Right ventricle myocardium superior (tissue), 1 donor: ENCODE measurements at places on chromosomes 2 and 18.

DNA sequence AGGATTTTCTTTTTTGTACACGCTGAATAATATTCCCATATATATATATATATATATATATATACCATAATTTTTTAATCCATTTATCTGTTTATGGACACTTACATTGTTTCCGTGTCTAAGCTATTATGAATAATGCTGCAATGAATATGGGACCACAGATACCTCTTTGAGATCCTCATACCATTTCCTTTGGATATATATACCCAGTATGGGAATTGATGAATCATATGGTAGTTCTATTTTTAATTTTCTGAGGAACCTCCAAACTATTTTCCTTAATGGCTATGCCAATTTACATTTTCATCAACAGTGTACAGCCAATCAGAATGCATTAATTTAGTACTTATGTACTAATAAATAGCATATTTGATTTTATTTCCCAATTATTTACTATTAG lies 53.1 kb downstream of the MERTK start:
- no peak for DNase-seq

DNA sequence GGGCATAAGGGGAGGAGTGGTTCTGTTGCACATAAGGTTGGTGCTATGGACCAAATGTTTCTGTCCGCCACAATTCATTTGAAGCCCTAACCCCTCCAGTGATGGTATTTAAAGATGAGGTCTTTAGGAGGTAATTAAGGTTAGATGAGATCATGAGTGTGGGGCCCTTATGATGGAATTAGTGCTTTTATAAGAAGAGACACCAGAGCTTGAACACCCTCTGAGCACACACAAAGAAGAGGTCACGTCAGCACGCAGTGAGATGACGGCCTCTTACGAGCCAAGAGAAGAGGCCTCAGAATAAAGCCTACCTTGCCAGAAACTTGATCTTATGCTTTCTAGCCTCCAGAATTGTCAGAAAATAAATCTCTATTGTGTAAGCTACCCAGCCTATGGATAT lies 386.4 kb upstream of the CYRIA start:
- no peak for DNase-seq

- no peak for DNase-seq
These were observed 166.2 kb downstream of the ALK start for GRCh38 chr2:29755233-29755632.

GRCh38 chr18:79888016-79888415 lies 63.4 kb downstream of the SLC66A2 start:
- no peak for DNase-seq

DNA sequence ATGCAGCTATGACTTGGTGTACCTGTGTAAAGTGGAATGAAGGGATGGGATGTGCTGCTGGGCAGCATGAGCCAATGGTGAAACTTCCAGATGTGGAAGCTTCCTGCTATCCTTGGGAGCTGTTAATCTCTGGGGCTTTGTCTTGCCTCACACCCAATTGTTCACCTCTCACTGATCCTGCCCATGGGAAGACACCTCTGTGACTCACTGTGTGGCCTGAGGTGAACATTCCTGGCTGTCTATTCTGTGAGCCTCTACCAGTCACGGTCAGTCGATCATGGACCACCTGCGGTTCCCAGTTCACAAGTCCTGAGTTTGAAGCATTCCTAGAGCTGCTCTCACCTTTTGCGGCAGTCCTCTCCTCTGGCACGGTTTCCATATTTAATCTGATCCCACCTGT lies 12.1 kb downstream of the NEURL3 start:
- no peak for DNase-seq

GRCh38 chr18:54828281-54828881 lies at the start of gene RAB27B:
RAB27B (plus strand) TSS chr18:54828477; CDS start chr18:54877586, 49,109 bp downstream.
- DNase-seq = peak; percentile 67

DNA sequence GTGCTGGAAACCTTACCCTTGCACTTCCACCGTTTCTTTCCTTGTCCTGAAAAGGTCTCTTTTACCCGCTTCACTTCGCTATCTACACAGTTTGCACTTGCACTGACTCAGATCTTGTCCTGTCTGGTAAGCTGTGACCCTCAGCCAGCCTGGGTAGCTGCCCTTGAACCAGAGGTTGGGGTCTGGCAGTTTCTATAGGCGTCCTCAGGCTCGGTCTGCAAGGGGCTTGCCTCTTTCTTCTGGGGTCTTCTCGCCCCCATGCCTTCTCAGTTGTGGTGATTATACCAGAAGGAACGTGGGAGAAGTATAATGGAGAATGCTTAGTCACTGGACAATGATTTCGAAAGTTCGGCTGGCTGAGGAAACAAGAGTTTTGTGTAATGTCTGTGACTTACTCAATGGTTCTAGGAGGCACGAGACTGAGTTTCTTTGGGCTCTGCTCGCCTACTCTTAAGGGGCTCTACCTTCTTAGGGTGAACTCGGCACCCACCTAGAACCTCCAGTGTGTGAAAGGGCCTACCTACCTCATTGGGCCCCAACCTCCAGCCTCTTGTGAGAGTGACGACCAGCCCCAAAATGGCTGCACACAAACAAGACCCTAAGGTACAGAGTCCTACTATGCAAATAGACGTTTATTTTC lies 6.9 kb upstream of the STAT1 start:
- no peak for DNase-seq

- DNase-seq = no peak
These were observed 54.3 kb upstream of the PKDCC start for GRCh38 chr2:41993435-41993925.

GRCh38 chr2:200453853-200454534 lies 55.9 kb downstream of the KCTD18 start:
- no peak for DNase-seq

DNA sequence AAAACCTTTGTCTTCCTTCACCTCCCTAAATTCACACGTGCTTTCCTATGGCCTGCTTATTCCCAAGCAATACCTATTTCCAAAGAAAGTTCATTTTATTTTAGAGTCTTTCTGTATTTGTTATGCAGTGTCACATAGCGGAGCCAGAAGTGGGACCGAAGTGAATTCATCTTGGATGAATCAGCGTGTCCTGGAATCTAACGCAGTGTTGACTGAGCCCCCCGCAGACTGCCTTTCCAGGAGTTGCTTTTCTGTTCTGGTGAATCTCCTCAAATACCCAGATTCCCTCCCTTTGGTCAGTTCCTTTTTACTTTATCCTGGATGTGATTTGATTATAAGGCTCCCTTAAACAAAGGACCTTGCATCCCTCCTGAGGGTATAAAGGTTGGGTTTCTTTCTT lies 10.8 kb downstream of the ALPP start:
- no peak for DNase-seq

GRCh38 chr2:98608962-98609604 lies 694 bp downstream of the UNC50 start:
- DNase-seq = no peak

DNA sequence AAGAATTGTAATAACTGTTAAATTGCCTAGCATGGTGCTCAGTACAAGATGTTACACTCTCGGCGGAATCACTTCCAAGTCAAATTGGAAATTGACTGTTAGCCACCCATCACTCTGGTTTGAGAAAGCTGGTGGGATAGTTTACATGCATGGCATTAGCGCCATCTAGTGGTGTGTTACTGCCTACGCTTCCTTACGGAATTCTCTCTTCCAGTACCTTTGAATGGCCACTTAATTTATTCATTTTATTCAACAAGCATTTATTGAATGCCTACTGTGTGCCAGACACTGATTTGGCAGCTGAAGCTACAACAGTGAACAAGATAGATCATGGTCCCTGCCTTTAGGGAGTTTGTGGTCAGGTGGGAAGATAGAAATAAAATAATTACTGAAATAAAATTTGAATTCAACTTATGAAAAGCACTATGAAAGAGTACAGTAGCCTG lies 171.2 kb downstream of the TMEM247 start:
- DNase-seq = no peak

- no peak for DNase-seq
These were observed 1337.9 kb upstream of the CHAC2 start for GRCh38 chr2:52429740-52430139.

DNA sequence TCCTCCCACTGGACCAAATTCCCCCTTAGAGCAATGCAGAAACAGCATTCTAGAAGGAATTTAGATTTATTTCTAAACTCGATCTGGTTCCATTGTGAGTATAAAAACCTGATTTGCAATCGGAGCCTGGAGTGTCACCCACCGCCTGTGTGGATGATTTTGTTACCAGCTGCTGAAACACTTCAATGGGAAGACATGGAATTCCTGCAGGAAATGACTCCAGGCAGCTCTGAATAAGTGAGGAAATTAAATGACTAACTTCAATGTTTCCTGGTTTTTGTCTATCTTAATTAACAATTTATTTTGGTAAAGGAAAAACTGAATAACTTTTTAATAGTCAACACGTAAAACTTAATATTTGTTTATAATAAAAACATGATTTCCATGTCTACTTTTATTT lies 19.3 kb downstream of the CTAGE1 start:
- DNase-seq = no peak

DNA sequence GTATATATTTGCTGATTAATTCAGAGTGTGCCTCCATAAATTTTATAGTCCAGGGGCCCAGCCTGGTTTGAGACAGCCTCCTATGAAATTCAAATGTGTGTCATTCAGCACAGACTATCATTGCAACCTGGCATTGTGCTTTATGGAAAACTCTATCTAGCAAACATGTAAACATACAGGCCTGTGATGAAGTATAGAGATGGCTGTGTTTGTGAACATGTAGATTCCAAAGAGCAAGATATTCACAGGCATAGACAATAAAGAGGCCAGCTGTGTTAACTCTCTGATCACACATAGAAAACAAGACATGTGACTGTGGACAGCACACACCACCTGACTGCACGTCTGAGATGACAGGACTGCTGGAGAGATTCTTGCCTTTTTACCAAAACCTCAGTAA lies 297.9 kb downstream of the EN1 start:
- no peak for DNase-seq

DNA sequence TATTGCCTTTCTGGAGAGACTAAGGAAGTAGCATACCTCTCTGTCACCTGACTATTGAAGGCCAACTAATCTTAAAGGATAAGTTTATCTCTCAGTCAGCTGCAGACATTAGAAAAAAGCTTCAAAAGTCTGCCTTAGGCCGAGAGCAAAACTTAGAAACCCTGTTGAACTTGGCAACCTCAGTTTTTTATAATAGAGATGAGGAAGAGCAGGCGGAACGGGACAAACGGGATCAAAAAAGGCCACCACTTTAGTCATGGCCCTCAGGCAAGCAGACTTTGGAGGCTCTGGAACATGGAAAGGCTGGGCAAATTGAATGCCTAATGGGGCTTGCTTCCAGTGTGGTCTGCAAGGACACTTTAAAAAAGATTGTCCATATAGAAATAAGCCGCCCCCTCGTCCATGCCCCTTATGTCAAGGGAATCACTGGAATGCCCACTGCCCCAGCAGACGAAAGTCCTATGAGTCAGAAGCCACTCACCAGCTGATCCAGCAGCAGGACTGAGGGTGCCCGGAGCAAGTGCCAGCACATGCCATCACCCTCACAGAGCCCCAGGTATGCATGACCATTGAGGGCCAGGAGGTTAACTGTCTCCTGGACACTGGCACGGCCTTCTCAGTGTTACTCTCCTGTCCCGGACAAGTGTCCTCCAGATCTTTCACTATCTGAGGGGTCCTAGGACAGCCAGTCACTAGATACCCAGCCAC lies 61.5 kb upstream of the FAM98A start:
- no peak for DNase-seq

DNA sequence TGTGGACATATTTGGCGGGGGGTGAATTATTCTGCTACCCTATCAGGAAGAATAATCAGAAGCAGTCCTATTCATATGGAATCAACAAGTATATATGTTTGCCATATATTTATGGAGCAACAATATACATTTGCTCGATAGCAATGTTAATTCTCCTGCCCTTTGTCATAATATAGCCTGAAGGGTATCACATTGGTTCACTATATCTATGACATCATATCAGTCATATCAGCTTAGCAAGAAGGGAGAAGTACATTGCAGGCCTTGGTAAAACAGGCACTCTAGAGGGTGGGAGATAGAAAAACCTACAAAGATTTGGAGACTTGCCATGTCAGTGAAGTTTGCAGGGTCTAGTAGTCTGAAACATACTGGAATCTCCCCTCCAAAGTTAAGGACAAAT lies 128.4 kb downstream of the ATL2 start:
- DNase-seq = no peak

- DNase-seq = peak; percentile 35
These were observed 1.3 kb downstream of the DUSP28 start for GRCh38 chr2:240561325-240561971.

GRCh38 chr2:118223992-118224894 lies 136.0 kb downstream of the INSIG2 start:
- DNase-seq = peak; percentile 48

- no peak for DNase-seq
These were observed 154.3 kb upstream of the FN1 start for GRCh38 chr2:215590010-215590745.

GRCh38 chr2:198044777-198045176 lies 240.4 kb downstream of the PLCL1 start:
- DNase-seq = no peak

- no peak for DNase-seq
These were observed 50.6 kb downstream of the TTC32 start for GRCh38 chr2:19851116-19851695.

- DNase-seq = no peak
These were observed 378.4 kb upstream of the NRXN1 start for GRCh38 chr2:51410331-51410730.

GRCh38 chr2:238716585-238716984 lies 131.3 kb upstream of the TWIST2 start:
- no peak for DNase-seq

- peak; percentile 76 for DNase-seq
These were observed 767 bp downstream of the RHOB start for GRCh38 chr2:20447437-20448245.

DNA sequence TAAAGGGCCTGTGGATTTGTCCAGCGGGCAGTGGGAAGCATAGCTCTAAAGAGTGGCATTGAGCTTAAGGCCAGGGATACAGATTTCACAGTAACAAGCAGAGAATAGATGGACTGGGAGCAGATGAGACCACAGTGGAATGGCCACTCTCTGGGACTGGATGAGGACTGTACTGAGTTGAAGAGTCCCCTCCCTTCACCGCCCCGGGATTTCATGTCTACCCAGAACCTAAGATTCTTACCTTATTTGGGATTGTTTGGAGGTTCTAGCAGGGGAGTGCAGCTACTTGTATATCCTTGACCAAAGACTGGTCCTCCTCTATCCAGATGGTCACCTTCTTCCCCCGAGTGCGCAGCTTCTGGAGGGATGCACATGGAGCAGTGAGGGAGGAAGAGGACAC lies 28.0 kb upstream of the EFEMP1 start:
- no peak for DNase-seq

DNA sequence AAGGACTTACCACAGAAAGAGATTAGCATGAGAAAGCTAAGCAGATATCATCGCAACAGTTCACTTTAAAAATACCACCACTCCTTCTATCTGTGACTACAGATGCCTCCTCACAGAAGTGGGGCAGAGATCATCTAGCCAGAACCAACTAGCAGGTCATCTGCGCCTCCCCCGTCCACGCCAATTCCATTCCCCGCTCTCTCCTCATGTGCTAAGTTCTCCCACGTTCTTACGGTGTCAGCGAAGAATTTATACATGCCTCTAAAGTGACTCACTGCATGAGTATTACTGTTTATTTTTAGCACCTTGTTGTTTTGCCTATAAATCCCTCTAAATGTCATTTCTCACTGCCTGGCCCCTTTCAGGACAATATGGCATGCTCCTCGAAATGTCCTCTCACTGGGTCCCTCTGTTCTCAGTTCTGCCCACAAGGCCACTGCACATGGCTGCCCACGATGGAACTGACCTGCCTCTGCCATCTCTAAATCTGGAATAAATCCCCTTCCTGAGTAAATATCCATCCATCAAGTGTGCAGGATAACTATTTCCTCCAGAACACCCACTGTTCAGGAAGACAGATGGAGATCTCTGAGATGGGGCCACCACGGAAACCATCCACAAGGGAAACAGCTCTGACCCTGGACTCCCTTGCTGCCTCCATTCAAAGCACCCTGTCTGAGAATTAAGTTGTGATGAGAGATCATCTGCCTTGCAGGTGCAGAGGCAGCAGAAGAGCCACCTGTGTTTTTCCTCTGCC lies 137.7 kb downstream of the IRS1 start:
- DNase-seq = peak; percentile 45
